ENCODE measurements at places on chromosomes 7 and 10.

- no peak for DNase-seq
Measured at GRCh38 chr10:29386342-29386999, 97.6 kb downstream of the LYZL1 start.

GRCh38 chr10:28878236-28878970, 201.1 kb downstream of the BAMBI start:
- no peak for DNase-seq

- no peak for DNase-seq
Measured at GRCh38 chr7:74311305-74311744, 22.1 kb downstream of the CLIP2 start.

DNA sequence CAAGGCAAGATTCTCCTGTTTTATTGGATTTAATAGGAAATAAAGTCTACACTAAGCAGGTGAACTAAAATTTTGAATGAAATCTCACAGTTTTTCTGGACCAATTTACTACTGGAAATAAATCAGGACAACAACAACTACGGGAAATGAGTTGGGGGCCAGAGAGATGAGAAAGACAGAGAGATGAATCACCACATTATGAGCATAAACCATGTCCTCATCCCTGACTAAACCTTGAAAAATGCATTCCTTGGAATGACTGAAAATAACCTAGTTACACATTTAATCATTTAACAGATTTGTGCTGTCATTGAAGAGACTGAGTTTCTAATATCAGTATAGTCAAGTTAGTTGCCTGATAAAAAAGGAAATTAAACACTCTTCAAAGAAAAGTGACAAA, 608.4 kb upstream of the KCND2 start:
- no peak for DNase-seq

GRCh38 chr7:11650030-11650429, 182.0 kb downstream of the THSD7A start:
- no peak for DNase-seq

- DNase-seq = no peak
Measured at GRCh38 chr7:1986366-1987083, 246.2 kb downstream of the MAD1L1 start.

DNA sequence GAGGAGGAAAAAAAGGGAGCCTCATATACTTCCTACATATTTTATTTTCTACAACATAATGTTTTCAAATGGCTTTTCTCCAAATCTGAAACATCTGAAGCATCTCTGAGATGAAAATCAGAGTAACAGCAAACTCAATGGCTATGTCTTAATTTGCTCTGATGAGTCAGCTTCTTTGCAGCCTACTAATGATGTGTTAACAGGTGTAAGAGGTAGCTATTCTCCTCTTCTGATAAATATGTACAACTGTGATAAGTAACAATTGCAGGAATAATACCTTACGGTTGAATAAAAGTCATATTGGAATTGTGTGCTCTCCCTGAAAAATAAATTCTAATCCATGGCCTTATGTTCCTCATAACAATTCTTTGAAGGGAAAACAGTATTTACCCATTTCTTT, 45.2 kb downstream of the GNAT3 start:
- DNase-seq = no peak

DNA sequence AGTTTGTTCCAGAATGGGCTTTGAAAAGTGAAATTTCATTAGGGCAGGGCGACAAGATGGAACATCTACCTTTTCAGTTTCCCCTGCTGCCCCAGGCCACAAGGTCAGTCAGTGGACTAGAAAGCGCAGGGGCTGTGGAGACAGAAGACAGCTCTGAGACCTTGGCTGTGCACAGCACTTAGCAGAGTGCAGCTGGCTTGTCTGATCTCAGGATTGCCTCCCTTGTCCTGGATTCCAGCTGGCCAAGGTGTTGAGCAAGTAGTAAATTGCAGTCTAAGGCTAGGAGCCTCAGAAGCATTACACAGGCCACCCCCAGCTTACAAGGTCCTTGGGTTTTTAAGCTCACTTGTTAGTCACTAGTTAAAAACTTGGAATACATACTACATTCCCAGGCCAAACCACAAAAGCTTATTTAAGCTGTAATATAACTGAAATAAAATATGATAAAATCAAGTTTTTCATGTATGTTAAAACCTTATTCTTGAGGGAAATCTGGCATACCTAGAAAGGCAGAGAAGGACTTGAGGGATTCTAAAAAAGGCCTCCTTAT, 67.3 kb upstream of the NPY start:
- DNase-seq = no peak
